ENCODE measurements at places on chromosomes 16 and 17. TPM values are rescaled to one million over a fixed set of nuclear protein-coding genes. Genes with fewer than 3 reads are reported as not detected.

DNA sequence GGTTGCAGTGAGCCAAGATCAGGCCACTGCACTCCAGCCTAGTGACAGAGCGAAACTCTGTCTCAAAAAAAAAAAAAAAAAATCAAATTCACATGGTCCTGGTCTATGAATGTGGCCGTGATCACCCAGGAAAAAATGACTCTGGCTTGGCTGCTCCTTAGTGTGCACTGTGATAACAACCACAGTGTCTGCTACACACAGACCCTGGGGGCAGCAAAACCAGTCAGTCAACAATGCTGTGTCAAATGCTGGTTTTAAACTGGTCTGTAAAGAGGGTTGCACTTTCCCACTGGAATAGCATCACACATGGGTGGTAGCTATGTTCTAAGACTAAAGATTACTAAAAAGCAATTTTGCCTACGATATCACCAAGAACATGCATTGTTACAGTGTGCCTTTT, 71.0 kb downstream of the ARHGAP17 start:
- no peak for DNase-seq

DNA sequence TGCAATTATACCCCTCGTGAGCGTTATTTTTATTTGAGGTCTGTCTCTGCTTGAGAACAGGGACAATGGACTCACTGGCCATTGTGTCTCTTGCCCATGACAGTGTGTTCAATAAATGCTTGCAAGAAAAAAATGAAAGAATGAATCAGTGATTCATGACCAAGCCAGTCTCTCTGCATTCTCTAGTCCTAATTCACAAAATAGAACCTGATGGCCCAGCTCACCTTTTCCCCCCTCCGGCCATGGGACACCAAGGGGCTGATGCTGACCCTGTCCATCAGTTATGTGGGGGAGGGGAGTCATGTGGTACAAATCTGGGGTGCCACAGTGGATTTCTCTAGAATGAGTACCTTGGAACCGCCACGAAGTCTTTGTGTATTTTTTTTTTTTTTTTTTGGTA, 38.2 kb downstream of the CCDC42 start:
- DNase-seq, result no peak

GRCh38 chr16:15975172-15975571, 25.8 kb downstream of the ABCC1 start:
- no peak for DNase-seq

Gene NPIPA3
- total RNA-seq, result 1.6 TPM

GRCh38 chr17:29687596-29687995, 64.9 kb upstream of the CORO6 start:
- no peak for DNase-seq

DNA sequence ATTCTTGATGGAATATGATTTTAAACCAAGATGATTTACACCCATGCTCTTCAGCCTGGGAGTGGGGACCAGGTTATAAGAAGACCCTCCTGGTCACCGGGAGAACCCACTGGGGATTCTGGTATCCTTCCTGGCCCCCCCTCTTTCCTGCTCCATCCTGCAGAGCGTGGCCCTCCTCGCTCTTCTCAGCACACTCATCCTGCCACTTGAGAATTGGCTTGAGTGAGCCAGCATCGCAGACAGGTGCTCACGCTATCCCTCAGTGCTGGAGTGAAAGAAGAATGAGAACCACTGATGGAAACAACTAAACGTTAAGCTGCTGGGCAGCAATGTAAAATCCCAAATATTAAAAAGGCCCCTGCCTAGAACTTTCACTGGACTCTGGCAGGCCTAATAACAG, 98.0 kb downstream of the CYTH1 start:
- DNase-seq, result no peak

DNA sequence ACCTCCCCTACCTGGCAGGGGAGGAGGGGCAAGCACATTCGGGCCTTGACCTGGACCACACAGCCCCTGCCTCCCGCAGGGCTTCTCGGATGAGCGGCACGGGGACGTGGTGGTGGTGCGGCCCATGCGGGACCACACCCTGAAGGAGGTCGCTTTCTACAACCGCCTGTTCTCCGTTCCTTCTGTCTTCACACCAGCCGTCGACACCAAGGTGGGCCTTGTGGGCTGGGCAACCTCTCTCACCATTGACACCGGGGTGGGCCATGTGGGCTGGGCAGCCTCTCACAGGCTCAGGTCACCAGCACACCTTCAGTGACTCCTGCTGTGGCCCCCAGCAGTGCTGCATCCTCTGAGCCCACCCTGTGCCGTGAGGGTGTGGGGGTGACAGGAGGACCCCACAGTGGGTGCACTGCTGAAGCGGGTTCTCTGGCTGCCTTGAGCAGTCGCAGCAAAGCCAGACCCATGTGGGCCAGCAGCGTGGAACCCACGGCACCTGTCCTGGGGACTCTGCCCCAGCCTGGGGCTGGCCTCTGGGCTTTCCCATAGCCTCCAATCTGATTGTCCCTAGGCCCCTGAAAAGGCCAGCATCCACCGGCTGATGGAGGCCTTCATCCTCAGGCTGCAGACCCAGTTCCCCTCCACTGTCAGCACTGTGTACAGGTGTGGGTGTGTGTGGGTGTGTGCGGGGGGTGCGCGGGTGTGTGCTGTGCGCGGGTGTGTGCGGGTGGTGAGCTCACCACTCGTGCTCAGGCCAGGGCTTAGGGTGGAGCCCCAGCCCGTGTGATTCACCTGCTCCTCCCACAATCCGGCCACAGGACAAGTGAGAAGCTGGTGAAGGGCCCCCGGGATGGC, 7.5 kb downstream of the CTU2 start:
- DNase-seq, result no peak

GRCh38 chr16:72068930-72069329, 5.9 kb downstream of the HPR start:
- no peak for DNase-seq

DNA sequence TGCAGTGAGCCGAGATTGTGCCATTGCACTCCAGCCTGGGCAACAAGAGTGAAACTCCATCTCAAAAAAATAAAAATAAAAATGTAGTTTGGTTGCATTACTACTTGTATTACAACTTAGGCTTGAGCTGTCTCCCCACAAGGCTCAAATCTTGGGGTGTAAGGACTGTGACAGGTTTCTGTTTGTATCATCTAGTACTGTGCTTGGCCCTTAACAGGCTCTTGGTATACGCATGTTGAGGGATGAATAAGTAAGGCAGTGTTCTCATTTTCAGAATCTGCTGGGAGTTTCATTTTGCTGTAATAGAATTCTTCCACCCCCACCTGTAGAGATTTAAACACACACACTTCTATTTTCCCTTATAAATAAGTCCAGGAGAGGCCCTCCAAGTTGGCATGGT, 289.4 kb upstream of the EEF2KMT start:
- DNase-seq, result no peak

Gene GDE1
- total RNA-seq, result 120 TPM

GRCh38 chr17:50060951-50061712, 5.2 kb downstream of the ITGA3 start:
- DNase-seq, result peak; percentile 73

GRCh38 chr17:75684924-75685323, 17.8 kb downstream of the SAP30BP start:
- DNase-seq, result peak; percentile 63

GRCh38 chr16:81585785-81586184, 141.2 kb downstream of the CMIP start:
- DNase-seq, result no peak

Gene CCL4L2
- 4.0 TPM for total RNA-seq

Gene SLC25A10
- 30.1 TPM for total RNA-seq

- DNase-seq, result no peak
Measured at GRCh38 chr17:74898376-74898946, 5.0 kb upstream of the FADS6 start.

GRCh38 chr17:63753215-63753614, 11.6 kb upstream of the STRADA start:
- DNase-seq, result no peak

Gene NTN3
- total RNA-seq, result not detected

DNA sequence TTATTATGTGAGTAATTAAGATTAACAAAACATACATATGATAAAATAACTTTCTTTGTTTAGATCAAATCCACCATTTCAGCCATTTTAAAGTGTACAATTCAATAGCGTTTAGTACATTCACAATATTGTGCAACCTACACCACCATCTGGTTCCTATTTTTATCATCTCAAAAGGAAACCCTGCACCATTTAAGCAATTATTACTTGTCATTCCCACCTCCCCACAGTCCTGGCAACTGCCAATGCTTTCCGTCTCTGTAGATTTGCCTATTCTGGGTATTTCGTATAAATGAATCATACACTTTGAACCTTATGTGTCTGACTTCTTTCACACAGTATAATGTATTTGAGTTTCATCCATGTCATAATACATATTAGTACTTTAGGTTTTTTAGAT, 162.5 kb upstream of the CNTNAP4 start:
- no peak for DNase-seq

DNA sequence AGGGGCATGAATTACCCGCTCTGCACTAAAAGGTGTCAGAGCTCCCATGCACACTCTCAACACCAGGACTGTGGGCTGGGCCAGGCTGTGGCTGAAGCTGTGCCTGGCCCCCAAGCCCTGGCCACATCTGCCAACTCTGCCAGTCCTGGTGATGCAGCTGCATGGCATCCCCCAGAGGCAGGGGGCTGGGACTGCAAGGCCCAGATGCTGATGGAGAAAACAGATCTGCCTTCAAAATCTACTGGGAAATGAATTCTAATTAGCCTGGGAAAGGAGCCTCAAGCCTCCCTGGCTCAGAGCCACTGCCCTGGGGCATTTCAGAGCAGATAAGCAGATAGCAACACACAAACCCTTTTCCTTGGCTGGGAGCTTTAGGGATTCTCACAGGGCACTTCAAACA, 3.4 kb downstream of the CHST6 start:
- DNase-seq, result no peak

DNA sequence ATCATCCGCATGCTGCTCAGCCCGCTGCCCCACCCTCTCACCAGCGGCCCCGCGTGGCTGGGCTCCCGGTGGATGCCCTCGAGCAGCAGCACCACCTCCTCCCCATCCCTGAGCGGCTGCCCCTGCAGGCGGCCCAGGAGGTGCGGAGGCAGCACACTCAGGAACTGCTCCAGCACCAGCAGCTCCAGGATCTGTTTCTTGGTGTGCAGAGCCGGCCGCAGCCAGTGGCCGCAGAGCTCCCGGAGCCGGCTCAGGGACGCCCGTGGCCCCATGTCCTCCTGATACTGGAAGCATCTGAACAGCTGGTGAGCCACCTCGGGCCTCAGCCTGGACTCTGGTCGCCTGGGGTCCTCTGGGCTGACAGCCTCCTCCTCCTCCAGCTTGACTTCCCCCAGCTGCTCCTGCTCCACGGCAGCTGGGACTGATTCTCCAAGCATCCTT, 6.6 kb downstream of the ZSCAN10 start:
- DNase-seq, result no peak

- DNase-seq, result no peak
Measured at GRCh38 chr16:8436931-8437330, 153.4 kb downstream of the TMEM114 start.

DNA sequence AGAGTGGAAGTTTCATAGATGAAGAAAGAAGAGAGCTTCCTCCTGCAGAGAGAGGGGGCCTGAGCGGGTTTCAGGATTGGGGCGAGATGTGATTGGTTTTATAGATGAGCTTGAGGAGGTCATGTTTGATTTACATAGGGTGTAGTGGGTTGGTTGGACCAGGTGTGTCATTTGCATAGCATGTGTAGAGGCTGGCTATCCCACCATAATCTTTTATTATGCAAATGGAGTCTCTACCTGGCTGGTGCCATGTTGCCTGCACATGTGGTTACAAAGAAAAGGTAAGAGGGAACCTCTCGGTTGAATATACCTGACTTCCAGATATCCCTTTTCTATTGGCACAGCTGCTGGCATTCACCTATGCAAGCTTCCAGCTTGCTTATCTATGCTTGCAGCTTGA, 228.1 kb downstream of the BCAS3 start:
- no peak for DNase-seq

GRCh38 chr17:12738624-12739023, 50.7 kb upstream of the ARHGAP44 start:
- no peak for DNase-seq

DNA sequence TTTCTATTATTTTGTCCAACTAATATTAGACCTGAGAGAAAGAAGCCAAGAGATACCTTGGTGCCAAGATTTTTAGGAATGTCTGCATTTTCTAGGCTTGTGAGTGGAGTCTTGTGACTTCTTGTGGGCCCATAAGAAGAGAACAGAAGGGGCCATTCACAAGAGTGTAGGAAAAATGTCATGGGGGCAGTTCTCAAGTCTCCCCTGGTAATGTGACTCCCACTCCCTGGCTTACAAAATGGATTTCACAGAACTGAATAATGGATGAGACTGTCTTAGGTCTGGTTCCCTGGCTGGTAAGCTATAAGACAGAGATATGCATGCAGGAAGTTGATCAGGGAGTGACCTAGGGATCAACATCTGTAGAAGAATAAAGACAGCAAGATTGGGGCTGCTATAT, 181.3 kb downstream of the CBLN1 start:
- no peak for DNase-seq

DNA sequence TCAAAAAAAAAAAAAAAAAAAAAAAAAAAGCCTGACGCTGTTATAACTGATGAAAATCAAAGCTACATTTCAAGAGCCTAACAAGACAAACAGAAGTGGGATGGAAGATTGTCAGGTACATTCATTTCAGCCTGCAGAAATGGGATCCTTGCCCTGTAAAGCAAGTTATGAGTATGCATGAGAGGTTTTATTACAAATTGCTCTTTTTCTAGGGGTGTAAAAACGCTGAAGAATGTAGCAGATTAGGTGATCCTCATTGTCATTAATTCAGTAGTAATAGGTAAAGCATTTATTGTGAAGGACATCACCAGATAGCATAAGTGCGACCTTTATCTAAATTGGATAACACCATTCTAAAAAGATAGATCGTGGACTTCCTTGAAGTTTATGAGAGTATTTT, 208.3 kb downstream of the KCNJ2 start:
- DNase-seq, result no peak

Gene MRTFB
- 82.7 TPM for total RNA-seq

Gene CTF1
- total RNA-seq, result not detected

Gene CD300LG
- total RNA-seq, result not detected

Gene PRAC2
- total RNA-seq, result not detected

Gene TMEM94
- total RNA-seq, result 128 TPM

DNA sequence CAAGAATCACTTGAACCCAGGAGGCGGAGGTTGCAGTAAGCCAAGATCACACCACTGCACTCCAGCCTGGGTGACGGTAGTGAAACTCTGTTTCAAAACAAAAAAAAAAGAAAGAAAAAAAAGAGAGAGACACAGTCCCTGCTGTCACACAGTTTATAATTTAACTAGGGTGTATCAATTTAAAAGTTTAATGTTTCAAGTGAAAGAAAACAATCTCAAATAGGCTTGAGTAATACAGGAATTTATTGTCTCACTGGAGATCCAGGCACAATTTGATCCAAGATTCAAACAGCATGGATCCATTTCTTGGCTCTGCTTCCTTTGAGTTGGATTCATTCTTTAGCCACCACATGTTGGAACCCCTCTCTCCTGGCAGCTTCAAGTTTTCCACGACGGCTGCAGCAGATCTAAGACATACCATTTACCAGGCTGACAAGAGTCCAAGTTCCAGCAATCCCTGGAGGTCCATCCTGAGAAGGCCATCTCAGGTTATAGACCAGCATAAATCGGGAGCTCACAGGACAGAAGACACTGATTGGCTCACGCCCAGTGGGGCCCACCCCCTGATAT, 97.5 kb downstream of the YPEL2 start:
- DNase-seq, result no peak

- DNase-seq, result peak; percentile 77
Measured at GRCh38 chr16:28210979-28211588, 681 bp downstream of the XPO6 start.

- DNase-seq, result peak; percentile 74
Measured at GRCh38 chr17:62966426-62967204, 580 bp downstream of the TANC2 start.

Gene PDILT
- not detected for total RNA-seq

Gene LRRC37A3
- 5.1 TPM for total RNA-seq

GRCh38 chr16:89973235-89973634, 24.7 kb downstream of the DEF8 start:
- no peak for DNase-seq
